ENCODE measurements at places on chromosomes 13 and 19.

GRCh38 chr13:42656161-42656560 lies 82.2 kb downstream of the TNFSF11 start:
- no peak for DNase-seq

- DNase-seq, result no peak
Measured at GRCh38 chr19:16976446-16976845, 50.2 kb downstream of the CPAMD8 start.

- DNase-seq, result no peak
Measured at GRCh38 chr13:26867451-26868091, 107.0 kb upstream of the GPR12 start.

DNA sequence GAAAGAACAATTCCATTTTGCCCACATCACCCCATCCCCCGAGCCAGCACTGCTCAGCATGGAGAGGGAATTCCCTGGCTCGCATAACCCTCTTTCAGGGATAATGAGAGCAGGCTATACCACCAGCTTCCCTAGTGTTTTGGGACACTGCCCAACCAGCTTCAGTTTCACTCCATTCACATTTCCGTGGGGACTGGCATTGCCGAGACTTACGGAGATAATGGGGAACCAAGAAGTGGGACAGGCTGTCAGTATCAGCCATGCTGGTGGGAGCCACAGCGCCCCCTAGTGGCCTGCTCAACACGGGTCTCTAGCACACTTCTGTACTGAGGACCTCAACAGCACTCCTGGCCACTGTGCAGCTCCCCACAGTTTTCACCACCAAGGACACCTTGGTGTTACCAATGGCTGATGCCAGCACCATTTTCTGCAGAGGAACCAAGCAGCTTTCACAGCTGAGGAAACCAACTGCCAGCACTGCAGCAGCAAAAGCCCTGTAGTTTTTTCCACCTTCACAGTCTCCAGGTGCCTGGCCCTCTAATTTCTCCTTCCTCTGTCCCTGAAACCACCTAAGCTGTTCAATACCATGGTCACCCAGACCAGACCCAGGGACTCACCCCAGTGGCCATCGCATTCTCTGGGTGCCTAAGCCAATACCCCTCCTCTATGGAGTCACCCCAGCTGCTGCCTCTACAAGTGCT lies 23.7 kb downstream of the SLC6A16 start:
- DNase-seq, result peak; percentile 69

GRCh38 chr13:98212763-98213162 lies 35.7 kb upstream of the RNF113B start:
- no peak for DNase-seq

DNA sequence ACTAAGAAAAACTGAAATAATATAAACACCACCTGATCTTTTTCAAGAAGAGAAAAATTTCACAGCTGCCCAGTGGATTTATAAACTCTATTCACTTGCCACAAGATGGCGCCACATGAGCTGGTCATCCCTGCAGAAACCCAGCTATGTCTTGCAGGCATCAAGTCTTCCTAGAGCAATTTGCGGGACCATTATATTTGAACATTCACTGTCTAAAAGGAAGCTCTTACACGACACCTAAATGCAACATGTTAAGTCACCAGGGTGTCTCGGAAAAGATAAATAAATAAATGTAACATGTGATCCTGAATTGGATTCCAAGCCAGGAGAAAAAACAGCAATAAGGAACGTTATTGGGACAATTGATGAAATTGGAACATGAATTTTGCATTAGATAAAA lies 20.3 kb upstream of the AKT2 start:
- peak; percentile 26 for DNase-seq

GRCh38 chr19:49543032-49543431 lies 15.2 kb downstream of the RCN3 start:
- DNase-seq, result no peak

GRCh38 chr13:77896977-77897376 lies 21.7 kb downstream of the EDNRB start:
- DNase-seq, result no peak

DNA sequence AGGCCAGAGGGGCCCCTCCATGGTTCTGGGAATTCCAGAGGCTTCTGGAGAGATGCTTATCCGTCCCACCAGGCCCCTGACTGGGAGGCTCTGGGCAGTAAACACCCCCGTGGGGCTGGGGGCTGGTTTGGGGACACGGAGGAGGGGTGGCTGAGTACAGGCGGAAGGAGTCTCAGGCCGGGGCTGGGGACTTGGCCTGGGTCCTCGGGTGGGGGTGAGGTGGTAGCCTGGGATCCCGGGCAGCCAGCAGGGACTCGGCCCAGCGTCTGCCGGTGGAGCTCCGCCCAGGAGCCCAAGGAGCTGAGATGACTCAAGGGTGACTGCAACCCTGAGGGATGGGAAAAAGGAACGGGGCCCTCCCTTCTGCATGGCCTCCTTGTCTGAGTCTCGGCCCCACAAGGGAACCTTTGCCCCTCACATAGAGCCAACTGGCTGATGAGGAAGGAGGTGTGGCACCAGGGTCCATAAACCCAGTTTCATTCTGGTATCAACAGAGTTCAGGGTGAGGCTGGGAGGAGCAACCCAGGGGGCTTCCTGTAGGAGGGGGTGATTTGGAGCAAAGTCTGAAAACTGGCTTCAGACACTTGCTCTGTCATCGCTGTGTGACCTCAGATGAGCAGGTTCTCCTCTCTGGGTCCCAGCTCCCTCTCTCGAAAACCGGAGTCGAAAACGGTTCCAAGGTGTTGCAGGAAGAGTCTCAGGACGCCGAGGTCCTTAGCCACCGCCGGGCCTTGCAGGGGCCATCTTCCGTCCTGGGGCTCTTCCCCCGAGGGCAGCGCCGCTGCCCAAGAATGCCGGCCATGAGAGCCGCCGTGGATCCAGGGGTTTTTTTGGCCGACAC lies 809 bp downstream of the MISP start:
- DNase-seq, result no peak

- DNase-seq, result no peak
Measured at GRCh38 chr13:112532837-112533745, 54.9 kb downstream of the TUBGCP3 start.

- no peak for DNase-seq
Measured at GRCh38 chr13:108669381-108669780, 40.0 kb downstream of the MYO16 start.

- DNase-seq, result no peak
Measured at GRCh38 chr13:111449041-111449440, 128.6 kb downstream of the TEX29 start.

GRCh38 chr13:96646101-96646500 lies 348.2 kb downstream of the OXGR1 start:
- DNase-seq, result no peak

- DNase-seq, result peak; percentile 17
Measured at GRCh38 chr19:5403968-5404640, 51.1 kb upstream of the ZNRF4 start.

GRCh38 chr13:39952249-39953233 lies 297.1 kb downstream of the COG6 start:
- DNase-seq, result no peak

- no peak for DNase-seq
Measured at GRCh38 chr13:43865892-43866291, 13.6 kb downstream of the CCDC122 start.

DNA sequence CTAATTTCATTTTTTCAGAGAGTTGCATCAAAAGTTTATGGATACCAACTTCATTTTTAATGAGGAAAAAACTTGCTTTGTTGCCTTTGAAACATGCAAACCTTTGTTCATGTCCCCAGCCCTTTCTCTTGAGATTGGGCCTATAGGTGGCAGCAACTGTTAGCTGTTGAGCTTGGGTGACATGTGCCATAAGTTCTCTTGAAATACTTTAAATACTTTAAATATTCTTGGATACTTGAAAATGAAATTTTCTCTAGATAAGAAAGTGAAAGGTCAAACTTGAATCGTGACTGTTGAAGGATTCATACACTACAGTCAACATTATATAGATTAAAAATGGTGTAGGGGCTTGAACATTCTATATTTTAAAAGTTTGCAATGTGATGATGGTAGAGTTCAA lies 294.9 kb downstream of the NDFIP2 start:
- DNase-seq, result no peak

All from stimulated activated CD4-positive, alpha-beta T cell treated with anti-CD3 and anti-CD28 coated beads, TNF-alpha, amount 100 ng/mL, for 4 hours (primary cell).